ENCODE measurements at places on chromosomes 1 and 21. TPM values are rescaled to one million over a fixed set of nuclear protein-coding genes. Genes with fewer than 3 reads are reported as not detected.
A peak's percentile ranks its signal among the peaks of the same experiment; 100 is the strongest.

AK5 gene
- 0.42 TPM for total RNA-seq

UQCRH gene
- total RNA-seq, result 1,191 TPM

VANGL2 gene
- total RNA-seq, result 2.6 TPM

RAB42 gene
- total RNA-seq, result 1.5 TPM

SH3BGR gene
- 127 TPM for total RNA-seq

RPRD2 gene
- 24.4 TPM for total RNA-seq

NEK7 gene
- 215 TPM for total RNA-seq

FOXD3 gene
- total RNA-seq, result 0.32 TPM

TLCD4 gene
- 59.6 TPM for total RNA-seq

DNA sequence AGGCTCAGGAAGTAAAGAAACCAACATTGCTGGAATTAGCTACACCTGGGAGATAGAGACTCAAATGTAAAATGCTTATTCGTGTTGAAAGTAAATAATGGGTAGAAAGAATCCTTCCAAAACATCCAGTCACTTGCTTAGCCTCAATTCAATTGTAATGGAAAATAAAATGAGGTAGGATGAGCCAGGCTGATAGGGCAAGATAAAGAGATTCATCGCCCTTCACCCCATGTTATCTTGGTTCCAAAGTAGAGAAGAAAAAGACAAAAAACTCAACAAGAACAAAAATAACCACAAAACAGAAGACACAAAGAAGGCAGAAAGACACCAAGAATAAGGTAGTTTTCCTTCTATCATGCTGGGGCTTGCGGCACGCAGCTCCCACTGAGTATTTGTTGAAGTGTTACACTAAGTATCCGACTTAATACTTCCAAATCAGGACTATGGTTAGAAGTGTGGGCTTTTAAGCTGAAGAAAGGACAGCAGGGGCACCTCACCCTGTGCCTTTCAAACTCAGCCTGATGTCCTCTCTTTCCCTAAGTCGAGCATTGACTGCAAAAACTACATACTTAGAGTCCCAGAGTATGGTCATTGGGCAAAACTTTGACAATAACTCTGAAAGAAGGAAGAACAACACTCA is 202.1 kb downstream of the VAV3 start:
- no peak for DNase-seq

- peak; percentile 90 for DNase-seq
Observed at GRCh38 chr1:93680420-93681100, 1.1 kb downstream of the BCAR3 start.

- DNase-seq, result no peak
Observed at GRCh38 chr1:244576259-244576892, 76.5 kb upstream of the DESI2 start.

GRCh38 chr1:244304156-244304555 is 147.6 kb downstream of the ADSS2 start:
- no peak for DNase-seq

- no peak for DNase-seq
Observed at GRCh38 chr21:38039841-38040240, 123.6 kb upstream of the KCNJ6 start.

- DNase-seq, result peak; percentile 72
Observed at GRCh38 chr1:234608911-234609690, 877 bp downstream of the IRF2BP2 start.

DNA sequence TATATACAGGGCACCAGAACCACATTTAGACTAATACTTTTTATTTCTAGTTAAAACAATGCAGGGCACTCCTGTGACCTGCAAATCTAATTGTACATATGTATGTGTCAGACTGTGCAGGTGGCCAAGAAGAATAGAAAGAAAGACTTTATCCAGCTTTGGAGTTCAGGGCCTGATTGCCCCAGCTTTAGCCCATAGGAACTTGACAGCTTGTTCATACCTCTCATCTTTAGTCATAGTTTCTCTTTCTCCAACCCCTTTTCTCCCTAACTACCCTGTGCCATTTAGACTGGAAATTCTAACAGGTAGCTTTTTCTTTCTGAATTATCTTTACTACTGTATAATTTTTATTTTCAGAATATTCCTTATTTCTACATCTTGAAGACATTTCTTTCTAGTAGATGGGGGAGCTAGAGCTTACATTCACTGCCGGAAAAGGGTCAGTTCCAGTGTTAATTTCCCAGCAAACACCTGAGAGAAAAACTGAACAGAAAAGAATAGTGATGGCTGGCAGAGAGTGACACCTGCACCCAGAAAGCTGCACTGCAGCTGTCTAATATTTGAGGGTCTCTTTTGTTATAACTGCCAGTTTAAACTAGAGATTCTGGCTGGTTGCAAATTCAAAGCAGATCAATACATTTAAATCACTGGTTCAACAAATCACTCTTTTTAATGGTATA is 8.4 kb downstream of the YBX1 start:
- DNase-seq, result no peak

DNA sequence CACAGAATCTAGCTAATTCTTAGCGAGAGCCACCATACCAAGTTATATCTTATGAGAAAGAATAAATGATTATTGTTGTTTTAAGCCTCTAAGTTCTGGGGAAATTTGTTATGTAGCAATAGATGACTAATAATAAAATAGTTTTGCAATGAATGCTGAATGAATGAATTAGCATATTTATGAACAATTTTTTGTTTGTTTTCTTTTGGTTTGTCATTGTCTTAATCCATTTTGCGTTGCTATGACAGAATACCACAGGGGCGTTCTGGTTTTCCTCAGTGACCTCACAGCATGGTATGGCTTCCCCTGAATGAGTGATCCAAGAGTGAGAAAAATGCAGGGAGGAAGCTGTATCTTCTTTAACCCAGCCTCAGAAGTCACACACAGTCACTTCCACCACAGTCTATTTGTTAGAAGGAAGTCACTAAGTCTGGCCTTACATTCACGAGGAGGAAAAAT is 53.8 kb upstream of the HPDL start:
- no peak for DNase-seq

GRCh38 chr1:206573762-206574161 is 38.5 kb downstream of the EIF2D start:
- no peak for DNase-seq

DNA sequence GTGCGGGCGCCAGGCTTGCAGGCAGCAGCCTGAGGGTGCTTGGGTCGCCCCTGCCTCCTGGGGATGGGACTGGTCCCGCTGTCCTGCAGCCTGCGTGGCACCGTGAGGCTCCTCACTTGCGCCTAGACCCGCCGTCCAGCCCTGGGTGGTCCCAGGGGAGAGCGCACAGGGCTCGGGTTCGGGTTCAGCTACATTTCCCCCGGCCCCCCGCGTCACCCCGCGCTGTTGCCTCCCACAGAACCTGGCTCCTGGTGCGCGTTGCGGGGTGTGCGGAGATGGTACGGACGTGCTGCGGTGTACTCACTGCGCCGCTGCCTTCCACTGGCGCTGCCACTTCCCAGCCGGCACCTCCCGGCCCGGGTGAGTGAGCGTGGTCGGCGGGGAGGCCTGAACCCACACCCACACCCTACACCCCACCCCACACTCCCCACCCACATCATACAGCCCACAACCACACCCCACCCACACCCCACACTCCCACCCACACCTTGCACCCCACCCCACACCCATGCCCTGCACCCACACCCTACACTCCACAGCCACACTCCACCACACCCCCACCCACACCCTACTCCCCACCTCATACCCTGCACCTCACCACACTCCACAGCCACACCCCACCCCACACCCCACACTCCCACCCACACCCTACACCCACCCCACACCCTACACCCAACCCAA is 6.2 kb upstream of the PFKL start:
- no peak for DNase-seq

DNA sequence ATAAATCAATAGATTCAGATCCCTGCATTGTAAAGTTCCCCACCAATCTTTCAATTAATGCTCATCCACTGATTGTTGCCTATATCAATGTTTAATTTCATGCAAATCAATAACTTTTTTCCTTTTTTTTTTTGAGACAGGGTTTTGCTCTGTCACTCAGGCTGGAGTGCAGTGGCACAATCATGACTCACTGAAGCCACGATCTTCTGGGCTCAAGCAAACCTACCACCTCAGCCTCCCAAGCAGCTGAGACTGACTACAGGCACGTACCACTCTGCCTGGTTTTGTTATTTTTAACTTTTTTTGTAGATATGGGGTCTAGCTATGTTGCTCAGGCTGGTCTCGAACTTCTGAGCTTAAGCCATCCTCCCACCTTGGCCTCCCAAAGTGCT is 25.7 kb downstream of the DIO1 start:
- DNase-seq, result no peak

DNA sequence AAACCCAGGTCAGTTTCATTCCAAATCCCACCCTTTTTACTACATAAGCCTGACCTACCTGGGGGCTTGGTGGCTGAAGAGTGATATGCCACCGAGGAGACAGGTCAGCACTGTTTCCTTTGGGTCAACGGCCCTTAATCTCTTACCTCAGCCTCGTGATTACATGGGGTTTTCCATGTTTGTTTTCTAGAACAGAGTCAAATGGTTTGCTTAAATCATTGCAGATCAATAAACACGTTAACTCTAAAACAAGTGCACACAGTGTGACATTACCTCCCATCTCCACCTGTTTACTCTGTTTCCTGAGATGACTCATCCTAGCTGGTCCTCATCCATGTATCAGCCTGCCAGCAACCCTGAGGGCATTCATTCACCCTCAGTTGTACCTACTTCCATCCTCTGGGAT is 40.8 kb upstream of the TP53BP2 start:
- no peak for DNase-seq

DNA sequence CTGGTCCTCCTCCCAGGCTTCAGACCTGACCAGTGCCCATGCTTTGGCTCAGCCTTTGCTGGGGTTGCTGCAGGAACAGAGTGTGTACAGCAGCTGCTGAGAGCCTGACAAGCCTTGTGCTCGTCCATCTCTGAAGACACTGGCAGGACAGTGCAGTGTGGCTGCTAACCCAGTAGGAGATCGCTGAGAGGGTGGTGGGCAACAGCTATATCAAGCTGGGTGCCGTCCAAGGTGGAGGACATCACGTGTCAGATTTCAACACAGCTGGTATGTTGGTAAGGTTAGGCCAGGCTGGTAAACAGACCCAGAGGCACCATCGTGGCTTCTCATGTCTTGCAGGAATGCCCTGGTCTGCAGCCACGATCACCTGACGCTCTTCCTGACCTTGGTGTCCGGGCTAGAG is 17.9 kb upstream of the SLC25A34 start:
- DNase-seq, result peak; percentile 59

DNA sequence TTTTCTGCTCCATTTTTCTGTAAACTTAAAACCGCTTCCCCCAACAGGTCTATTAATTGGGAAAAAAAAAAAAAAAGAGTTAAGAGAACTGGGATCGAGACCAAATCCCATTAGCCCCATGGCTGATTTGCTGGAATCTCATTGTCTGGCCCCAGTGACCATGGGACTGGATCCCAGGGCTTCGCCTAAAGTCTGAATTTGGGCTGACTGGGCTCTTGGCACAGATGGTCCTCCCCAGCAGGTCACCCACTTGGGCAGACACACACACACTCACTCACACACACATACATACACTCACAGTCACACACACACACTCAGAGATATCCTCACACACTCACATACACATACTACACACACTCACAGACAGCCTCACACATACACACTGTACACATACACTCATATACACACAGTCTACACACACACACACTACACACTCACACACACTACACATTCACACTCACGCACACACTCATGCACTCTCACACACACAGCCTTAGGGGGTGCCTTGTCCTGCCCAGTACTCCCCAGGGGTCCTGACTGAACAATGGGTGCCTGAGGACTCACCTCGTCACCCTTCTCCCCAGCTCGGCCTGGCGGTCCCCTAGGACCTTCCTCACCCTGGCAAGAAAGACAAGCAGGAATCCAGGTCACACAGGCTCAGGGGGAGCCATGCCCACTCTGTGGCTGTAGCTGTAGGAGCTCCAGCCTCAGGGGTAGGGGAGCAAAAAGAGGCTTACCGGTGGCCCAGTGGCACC is 7.5 kb downstream of the COL9A2 start:
- no peak for DNase-seq

GRCh38 chr1:66262208-66262963 is 271.6 kb upstream of the SGIP1 start:
- DNase-seq, result no peak

DNA sequence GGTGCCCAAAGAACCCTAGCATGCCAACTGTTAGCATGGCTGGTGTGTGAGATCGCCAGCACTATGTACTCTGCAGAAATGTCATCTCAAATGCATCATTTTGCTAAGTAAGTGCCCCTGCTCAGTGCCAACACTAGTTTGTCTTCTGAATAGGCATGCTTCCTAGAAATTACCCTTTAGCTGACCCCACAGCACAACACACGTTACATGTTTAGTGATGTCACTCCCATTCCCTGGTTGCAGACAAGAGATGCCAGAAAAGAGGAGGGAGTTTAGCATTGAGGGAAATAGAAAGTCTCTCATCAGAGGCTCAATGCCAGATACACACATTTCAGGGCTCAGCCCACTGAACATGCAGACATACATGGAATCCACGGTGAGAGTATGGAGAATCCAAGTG is 9.3 kb upstream of the ST6GALNAC3 start:
- no peak for DNase-seq

- no peak for DNase-seq
Observed at GRCh38 chr1:4303303-4303702, 351.1 kb upstream of the AJAP1 start.

GRCh38 chr1:77401384-77401783 is 119.6 kb downstream of the AK5 start:
- no peak for DNase-seq

DNA sequence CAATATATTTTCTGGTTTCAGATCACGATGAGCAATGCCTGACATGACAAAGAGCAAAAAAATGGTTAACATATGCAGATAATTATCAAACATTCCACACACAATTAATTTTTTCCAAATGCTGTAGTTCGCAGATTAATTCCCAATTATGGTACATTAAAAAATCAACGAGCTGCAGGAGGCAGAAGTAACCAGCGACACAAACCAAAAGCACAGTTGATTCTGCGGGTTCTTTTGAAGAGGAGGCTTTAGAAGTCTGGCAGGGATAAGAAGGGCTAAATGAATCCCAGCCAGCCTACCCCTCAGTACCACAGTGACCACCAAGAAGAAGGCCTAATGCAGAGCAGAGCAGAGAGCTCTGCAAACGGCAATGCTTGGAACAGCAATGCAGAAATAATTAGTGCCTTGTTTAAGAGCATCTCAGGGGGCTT is 17.0 kb upstream of the KNCN start:
- DNase-seq, result no peak

DNA sequence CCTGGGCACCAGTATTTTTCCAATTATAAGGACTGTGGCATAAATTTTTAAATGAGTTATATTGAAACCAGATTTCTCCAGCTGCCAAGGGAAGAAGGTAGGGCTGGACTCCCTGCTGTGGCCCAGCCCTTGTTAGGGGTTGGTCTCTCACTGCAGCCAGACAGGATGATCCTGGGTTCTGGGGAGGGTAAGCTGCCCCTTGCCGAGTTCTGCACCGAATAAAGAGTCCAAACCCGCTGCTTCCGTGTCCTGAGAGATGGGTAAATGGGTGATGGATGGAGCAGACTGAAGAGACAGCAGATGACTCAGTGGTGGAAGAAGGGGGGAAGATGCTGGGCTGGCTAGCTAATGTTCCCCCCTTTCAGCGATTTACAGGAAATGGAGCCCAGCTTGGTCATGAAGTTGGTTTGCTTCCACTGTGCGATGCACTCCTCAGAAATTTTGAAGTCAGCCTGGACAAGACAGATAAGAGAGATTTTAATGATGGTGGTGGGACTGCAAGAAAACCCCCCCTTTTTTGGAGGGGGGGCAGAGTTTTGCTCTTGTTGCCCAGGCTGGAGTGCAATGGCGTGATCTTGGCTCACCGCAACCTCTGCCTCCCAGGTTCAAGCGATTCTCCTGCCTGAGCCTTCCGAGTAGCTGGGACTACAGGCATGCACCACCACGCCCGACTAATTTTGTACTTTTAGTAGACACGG is 41.4 kb downstream of the YARS1 start:
- no peak for DNase-seq

Measured in left ventricle myocardium superior (tissue), 1 donor.